ENCODE measurements at places on chromosomes 4 and X. TPM values are rescaled to one million over a fixed set of nuclear protein-coding genes. Genes with fewer than 3 reads are reported as not detected.

Gene SPANXB1
- not detected for total RNA-seq

Gene SLC9B1
- total RNA-seq, result 6.9 TPM

Gene PABPC1L2A
- 0.94 TPM for total RNA-seq

Gene JAKMIP1
- 29.4 TPM for total RNA-seq

Gene ETDB
- total RNA-seq, result not detected

Gene TEX13B
- not detected for total RNA-seq

Gene CT45A5
- total RNA-seq, result not detected

Gene GYPE
- 0.63 TPM for total RNA-seq

Gene PHOX2B
- total RNA-seq, result not detected

Gene MUC7
- total RNA-seq, result not detected

Gene SHOX
- total RNA-seq, result not detected

Gene C4orf36
- total RNA-seq, result 1.6 TPM

Gene MAGEC1
- total RNA-seq, result not detected

Gene CTAG2
- not detected for total RNA-seq

Gene TRIM75
- not detected for total RNA-seq

Gene SPACA5
- total RNA-seq, result not detected

Gene TMEM35A
- total RNA-seq, result 67.3 TPM

Gene ZDHHC15
- 19.4 TPM for total RNA-seq

Gene GATB
- 20.3 TPM for total RNA-seq

Gene C1GALT1C1
- 15.7 TPM for total RNA-seq

Gene PABPC4L
- total RNA-seq, result 0.94 TPM

Gene SCRG1
- total RNA-seq, result 3.1 TPM

Gene CLGN
- 5.0 TPM for total RNA-seq

Gene RHOXF2
- total RNA-seq, result not detected

Gene SMIM43
- 0.94 TPM for total RNA-seq

Gene GLRA3
- 6.9 TPM for total RNA-seq

Gene TRAM1L1
- total RNA-seq, result 21.6 TPM

Gene SPANXN4
- not detected for total RNA-seq
